Pulmonary artery endothelial cell (primary cell): ENCODE measurements at places on chromosomes 3 and 15.

GRCh38 chr15:55234104-55234799 is 37.5 kb upstream of the RSL24D1 start:
- DNase-seq = no peak

GRCh38 chr3:126126811-126127431 is 43.0 kb upstream of the SLC41A3 start:
- no peak for DNase-seq

- DNase-seq = no peak
Measured at GRCh38 chr3:19994796-19995195, 17.3 kb downstream of the PP2D1 start.

GRCh38 chr3:125013095-125013494 is 42.7 kb downstream of the HEG1 start:
- no peak for DNase-seq

DNA sequence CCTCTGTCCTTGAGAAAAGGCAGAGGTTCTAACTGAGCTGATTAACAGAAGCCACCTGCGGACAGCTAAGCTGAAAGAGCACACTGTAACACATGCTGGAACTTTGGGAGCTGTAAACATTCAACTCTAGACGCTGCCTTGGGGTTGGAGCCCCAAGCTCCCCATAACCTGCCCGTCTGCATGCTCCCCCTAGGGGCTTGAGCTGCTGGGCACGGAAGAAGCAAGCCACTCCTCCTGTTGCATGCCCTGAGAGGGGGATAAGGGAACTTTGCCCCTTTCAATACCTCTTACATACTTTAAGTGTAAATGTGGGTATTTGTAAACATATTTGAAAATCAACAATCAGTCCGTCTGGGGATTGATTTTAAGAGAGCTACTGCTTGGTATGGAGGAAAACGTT is 188.4 kb downstream of the ADAMTSL3 start:
- no peak for DNase-seq

- DNase-seq = no peak
Measured at GRCh38 chr3:2477620-2478019, 379.0 kb downstream of the CNTN4 start.

DNA sequence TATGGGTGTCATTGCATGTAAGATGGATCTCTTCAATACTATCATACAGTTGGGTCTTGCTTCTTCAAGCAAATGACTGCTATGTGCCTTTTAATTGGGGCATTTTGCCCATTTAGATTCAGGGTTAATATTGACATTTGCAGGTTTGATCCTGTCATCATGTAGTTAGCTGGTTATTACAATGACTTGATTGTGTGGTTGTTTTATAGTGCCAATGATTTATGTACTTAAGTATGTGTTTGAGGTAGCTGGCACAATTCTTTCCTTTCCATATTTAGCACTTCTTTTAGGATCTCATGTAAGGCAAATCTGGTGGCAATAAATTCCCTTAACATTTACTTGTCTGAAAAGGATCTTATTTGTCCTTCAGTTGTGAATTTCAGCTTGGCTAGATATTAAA is 267.5 kb downstream of the VGLL3 start:
- DNase-seq = no peak

- no peak for DNase-seq
Measured at GRCh38 chr3:46634856-46635255, 22.5 kb downstream of the FAM240A start.

GRCh38 chr3:13073326-13074005 is at the start of gene IQSEC1:
Gene IQSEC1, minus strand, starts transcription at chr3:13073429. Its CDS starts 415 bp downstream, at chr3:13073014.
- no peak for DNase-seq

DNA sequence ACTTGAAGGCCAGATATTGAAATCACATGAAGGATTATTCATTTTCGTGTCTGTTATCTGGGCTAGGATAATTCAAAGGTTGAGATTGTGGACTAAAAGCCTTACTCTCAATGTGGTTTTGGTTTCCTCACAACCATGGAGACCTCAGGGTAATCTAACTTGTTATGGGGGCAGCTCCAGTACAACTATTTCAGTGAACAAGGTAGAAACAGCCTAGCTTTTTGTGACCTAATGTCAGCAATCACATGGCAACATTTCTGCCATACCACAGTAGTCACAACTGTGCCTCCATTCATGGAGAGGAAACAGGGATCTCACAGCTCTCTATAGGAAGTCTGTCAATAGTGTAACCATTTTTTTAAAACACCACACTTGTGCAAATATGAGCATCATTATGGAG is 62.4 kb upstream of the RARB start:
- no peak for DNase-seq

GRCh38 chr15:44038755-44039191 is 156.3 kb downstream of the FRMD5 start:
- no peak for DNase-seq

DNA sequence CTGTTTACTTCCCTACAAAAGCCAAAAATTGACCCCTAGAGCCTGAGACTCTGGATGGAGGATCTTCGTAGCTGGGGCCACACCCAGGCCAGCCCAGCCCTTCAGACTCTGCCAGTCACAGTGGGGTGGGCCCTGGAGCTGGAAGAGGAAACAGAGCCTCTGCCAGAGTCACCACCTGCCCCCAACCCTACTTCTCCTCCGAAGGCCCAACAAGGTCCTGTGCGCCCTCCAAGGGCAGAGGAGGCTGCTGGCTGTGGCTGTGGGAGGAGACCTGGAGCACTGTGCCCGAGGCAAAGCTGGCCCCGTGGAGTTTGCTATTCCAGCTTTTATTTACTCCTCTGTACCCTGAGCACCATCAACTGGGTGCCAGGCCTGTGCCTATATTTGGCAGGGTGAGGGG is 19.0 kb downstream of the CISH start:
- DNase-seq = no peak

GRCh38 chr3:60754617-60755016 is 496.6 kb downstream of the FHIT start:
- DNase-seq = no peak
